Activated CD4-positive, alpha-beta T cell treated with anti-CD3 and anti-CD28 coated beads, Interleukin-2, Interleukin-6, amounts not matched to agents 100 ng/mL and 50 ng/mL, durations not matched to agents 16 hours and 8 hours (primary cell): ENCODE measurements at places on chromosomes 6 and 20.

GRCh38 chr20:18692447-18692846 lies 104.6 kb downstream of the DTD1 start:
- no peak for DNase-seq

DNA sequence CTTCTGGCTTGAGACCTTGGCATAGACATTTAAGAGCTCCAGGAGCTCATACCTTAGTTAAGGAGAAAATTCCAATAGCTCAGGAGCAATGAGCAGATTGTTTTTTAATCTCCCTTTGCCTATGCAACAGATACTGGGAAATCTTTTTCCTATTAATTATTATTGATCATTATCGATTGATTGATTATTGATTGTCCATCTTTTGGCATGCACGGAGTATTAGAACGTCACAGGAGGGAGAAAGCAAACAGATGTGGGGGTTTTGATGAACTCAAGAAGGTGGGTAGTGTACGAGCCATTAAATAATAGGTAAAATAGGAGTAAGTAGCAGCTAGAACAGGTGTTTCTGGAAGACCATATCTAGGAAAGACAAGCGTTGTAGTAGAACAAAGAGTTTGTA lies 205.0 kb downstream of the DOK5 start:
- DNase-seq: no peak

- no peak for DNase-seq
These were observed 138.0 kb upstream of the TOP1 start for GRCh38 chr20:40890635-40891034.

GRCh38 chr20:62104234-62104789 lies 18.0 kb upstream of the LSM14B start:
- DNase-seq: no peak

- DNase-seq: no peak
These were observed 117.0 kb upstream of the OGFRL1 start for GRCh38 chr6:71171497-71172070.

GRCh38 chr20:44765701-44766347 lies 20.2 kb downstream of the KCNK15 start:
- DNase-seq: no peak

DNA sequence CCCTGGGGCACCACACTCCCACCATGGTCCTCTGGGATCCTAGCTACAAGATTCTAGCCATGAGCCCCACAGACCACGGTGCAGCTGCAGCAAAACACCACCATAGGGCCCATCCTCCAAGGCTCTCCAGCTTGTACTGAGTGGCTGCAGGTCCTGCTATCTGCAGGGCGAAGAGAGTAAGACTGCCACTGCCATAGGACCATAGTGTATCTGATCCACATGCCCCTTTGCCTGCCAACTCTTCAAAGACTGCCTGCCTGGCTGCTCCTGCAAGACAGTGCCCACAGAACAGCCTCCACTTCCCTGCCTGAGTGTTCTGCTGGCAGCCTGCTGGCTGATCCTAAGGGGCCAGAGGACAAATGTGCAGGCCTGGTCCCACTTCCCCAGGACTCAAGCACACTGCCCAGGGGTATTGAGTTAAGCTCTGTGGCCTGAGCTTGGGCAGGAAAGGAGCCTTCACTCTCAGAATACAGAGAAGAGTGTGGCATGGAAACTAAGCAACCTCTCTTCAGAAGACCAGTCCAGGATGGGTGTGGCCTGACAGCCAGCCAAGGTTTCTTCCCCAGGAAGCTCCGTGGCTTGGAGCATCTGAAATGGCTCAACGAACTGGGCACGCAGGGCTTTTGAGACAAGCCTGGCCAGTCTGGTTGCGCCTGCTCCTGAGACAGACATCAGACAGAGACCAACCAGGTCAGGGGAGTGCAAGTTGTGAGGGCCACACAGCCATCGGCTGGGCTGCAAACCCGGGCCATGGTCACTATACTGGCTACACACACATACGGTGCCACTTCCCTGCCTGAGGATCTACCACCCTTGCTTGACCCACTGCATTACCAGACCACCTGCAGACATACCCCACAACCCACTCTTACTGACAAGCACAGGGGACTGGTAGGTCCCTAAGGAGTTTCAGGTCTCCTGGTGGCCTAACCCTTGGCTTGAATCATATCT lies 54.5 kb downstream of the RNGTT start:
- no peak for DNase-seq

DNA sequence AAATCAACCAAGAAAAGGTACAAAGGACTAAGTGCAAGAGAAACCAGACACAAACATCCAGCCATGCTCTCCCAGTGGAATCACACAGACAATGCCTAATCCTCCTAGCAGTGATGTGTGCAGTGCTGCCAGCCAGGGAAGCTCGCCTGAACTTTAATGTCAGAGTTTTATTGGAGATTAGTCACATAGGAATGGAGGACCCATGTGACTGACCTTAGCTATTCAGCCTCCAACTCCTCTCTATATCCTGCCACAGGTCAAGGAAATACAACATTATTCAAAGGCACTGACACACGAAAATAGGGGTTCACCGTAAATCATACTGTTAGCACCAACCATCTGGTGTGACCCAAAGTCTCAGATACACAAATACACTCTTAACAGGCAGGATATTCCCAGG lies 684.6 kb downstream of the DOK5 start:
- no peak for DNase-seq

DNA sequence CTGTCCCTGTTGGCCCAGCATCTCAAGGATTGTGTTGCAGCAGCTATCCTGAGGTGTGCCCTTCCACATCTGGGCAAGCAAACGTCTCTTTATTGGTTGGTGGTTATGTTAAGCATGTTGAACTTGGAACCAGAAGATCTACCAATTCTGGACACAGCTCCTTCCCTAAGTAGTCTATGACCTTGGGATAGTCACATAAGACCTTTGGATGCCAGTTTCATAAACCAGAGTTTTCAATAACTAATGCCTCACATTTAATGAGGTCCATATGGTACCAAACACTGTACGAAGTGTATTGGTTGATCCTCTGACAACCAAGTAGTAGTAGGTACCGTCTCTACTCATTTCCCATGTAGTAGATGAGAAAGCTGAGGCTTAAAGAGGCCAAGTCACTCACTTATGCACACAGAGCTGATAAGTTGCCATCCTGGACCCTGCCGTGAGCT lies 3.7 kb downstream of the CYP24A1 start:
- no peak for DNase-seq

GRCh38 chr6:52271852-52272460 lies 12.6 kb downstream of the MCM3 start:
- DNase-seq: no peak

GRCh38 chr6:13917141-13917540 lies 7.6 kb upstream of the RNF182 start:
- DNase-seq: no peak

- no peak for DNase-seq
These were observed 5.0 kb upstream of the LSM14B start for GRCh38 chr20:62117362-62117646.

- no peak for DNase-seq
These were observed 30.7 kb downstream of the C6orf163 start for GRCh38 chr6:87375315-87375714.

DNA sequence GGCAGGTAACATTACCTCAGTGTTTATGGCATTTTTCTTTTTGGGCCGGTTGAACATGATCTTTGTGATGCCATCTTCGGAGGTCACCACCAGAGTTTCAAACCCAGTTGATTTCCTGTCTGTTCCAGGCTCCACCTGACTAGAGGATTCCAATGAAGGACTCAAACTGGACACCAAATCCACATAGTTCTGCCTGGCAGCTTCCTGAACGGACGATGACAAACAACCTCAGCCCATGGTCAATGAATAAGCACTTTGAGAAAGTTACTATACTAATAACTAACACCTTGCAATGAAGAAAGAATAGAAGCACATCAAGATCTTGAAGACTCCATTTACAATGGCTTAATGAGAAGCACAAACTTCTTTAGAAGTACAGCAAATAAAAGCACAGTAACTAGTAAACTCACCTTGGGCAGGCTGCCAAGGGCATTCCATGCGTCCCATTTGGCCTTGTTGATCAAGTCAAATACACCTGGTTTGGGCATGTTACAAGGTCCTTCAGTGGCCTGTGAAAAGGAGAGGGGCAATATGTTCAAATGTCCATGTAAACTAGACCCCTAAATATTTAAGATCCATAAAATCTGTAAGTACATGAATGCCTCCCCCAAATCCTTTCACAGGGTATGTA lies 4.9 kb downstream of the ECI2 start:
- no peak for DNase-seq

- DNase-seq: no peak
These were observed 8.0 kb upstream of the PTPN1 start for GRCh38 chr20:50501972-50502745.

- DNase-seq: no peak
These were observed 20.2 kb upstream of the SLC22A3 start for GRCh38 chr6:160327981-160328380.

GRCh38 chr6:164927288-164928056 lies 381.9 kb downstream of the C6orf118 start:
- DNase-seq: peak; percentile 62

DNA sequence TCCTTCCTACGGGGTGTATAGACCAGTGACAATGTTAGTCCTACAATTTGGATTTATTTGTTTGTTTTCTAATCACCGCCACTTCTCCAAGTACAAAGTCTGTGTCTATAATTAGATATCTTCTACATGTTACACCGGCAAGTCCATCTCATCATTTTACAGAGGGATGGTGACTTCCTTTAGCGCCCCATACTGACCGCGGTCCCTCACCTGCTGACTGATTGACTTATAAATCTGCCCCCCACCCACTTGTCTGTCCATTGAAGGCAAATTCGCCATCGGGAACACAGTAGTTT lies 8.9 kb upstream of the NR2E1 start:
- no peak for DNase-seq

GRCh38 chr6:118080547-118080946 lies 173.5 kb downstream of the SLC35F1 start:
- DNase-seq: no peak

DNA sequence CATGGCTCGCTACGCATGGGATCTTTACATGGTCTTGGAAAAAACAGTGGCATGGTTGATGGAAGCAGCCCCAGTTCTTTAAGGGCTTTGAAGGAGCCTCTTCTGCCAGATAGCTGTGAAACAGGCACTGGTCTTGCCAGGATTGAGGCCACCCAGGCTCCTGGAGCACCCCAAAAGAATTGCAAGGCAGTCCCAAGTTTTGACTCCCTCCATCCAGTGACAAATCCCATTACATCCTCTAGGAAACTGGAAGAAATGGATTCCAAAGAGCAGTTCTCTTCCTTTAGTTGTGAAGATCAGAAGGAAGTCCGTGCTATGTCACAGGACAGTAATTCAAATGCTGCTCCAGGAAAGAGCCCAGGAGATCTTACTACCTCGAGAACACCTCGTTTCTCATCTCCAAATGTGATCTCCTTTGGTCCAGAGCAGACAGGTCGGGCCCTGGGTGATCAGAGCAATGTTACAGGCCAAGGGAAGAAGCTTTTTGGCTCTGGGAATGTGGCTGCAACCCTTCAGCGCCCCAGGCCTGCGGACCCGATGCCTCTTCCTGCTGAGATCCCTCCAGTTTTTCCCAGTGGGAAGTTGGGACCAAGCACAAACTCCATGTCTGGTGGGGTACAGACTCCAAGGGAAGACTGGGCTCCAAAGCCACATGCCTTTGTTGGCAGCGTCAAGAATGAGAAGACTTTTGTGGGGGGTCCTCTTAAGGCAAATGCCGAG lies 78.2 kb downstream of the ASXL1 start:
- no peak for DNase-seq

GRCh38 chr6:7159790-7160525 lies 52.2 kb downstream of the RREB1 start:
- no peak for DNase-seq

- DNase-seq: no peak
These were observed 20.0 kb upstream of the PHF3 start for GRCh38 chr6:63615590-63615989.

- DNase-seq: no peak
These were observed 227.0 kb upstream of the PMEPA1 start for GRCh38 chr20:57936636-57937385.

DNA sequence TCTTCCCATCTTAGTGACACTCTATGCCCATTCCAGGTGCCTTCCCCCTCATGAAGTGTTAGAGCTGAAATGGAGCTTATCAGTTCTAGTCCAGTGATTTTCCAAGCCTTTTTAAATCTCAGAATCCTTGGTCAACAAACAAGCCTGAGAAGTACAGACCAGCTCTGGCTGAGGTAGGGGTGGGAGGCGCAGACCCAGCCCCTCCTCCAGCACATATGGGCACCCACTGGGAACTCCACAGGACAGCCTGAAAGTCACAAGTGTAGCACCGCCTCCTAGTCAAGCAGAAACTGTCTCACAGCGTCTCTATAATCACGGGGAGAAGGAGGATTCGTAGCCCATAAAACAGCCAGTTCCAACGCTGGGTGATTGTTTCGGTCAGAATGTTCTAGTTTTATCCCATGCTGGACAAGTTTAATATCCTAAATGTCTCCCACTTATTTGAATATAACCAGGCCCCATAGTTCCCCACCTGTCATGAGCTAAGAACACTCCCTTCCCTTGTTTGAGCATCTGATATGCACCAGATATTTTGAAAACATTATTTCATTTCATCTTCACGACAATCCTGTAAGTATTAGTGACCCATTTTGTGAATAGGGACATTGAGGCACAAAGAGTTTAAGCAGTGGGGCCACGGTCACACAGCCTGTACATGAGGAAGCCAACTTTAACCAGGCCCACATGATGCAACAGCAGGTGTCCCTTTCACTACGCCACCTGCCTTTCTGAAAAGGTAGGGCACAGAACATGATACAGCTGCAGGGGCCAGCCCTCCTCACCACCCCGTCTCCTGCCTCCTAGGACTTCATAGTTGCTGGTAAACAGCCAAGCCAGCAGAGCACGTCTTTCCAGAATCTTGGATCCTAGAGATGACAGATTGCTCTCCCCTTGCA lies 40.1 kb downstream of the TRAF3IP2 start:
- DNase-seq: peak; percentile 37

- peak; percentile 63 for DNase-seq
These were observed 59.1 kb upstream of the NEDD9 start for GRCh38 chr6:11291582-11291981.

DNA sequence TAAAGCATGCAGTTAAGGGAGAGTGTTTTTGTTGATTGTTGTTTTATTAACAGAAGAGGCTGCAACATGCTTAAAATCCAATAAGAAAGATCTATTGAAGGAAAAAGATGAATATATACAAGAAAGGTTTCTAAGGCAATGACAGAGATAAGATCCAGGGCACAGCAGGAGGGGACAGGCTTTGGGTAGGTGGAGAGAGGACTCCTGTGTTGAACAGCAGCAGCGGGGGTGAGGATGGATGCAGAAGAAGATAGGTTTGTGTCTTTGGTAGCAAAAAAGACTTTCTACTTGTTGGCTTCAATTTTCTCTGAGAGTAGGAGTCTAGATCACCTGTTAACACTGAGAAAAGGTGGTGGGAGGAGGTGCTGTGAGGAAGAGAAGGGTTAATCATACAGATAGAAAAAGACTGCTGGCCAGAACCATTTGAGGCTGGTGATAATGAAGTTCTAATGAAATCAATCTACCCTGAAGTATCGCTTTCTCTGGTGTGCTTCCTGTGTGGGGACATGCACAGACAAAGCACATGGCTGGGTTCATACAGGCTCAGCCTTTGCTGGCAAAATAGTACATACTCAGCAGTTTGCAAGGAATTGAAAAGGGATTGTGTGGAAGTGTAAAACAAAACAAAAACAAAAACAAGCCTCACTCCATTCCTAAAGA lies 17.2 kb upstream of the DST start:
- peak; percentile 3 for DNase-seq
